ENCODE measurements at places on chromosomes 4 and X.
A peak's percentile ranks its signal among the peaks of the same experiment; 100 is the strongest.

GRCh38 chr4:47744843-47745382, 93.0 kb downstream of the CORIN start:
- no peak for DNase-seq

- DNase-seq: no peak
Measured at GRCh38 chrX:141455103-141455502, 129.4 kb downstream of the SPANXA1 start.

DNA sequence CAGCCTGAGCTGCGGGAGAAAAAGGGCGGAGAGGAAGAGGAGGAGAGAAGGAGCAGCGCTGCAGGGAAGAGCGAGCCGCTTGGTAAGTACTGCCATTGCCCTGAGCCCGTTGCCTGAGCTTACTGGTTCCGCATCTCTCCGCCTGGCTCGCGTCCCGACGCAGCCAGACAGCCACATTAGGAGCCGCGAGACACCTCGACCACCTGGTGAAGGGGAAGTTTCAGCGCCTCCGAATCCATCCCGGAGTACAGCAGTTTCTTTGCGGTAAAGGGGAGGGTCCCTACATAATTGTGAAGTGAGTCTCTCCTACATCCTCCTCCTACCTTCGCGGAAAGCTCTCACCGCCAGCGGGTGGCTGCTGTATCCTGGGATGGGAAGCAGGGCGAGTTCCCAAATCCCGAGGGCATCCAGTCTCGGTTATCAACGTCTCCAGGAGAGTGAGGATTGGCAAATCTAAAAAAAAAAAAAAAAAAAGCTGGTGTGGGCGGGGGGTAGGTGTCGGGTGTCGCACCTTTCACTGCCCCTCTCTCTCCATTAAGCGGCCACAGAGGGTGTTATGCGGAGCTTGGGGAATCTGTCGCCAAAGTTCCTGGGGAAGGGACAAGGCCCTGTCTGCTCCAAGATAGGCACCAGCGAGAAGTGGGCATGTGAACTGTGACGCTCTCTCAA, 7.9 kb downstream of the TBX22 start:
- DNase-seq: no peak

DNA sequence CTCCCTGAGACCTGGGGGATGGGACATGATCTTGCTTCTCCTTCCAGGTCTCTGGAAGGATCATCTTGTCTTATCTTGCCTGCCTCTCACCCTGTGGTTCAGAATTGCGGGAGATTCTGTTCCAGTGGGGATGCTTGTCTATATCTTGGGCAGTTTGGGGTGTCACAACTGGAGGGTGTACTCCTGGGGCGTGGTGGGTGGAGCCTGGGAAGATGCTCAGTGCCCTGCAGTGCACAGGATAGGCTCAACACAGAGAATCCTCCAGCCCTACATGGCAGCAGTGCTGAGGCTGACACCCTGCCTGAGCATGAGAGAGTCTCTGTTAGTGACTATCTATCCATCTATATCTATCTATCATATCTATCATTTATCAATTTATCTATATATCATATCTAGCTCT, 7.7 kb downstream of the P2RY8 start:
- no peak for DNase-seq

- DNase-seq: peak; percentile 95
Measured at GRCh38 chr4:38867478-38868058, at the start of gene FAM114A1. Gene FAM114A1 (plus strand): TSS chr4:38867806. CDS start chr4:38878079, 10,273 bp downstream.

DNA sequence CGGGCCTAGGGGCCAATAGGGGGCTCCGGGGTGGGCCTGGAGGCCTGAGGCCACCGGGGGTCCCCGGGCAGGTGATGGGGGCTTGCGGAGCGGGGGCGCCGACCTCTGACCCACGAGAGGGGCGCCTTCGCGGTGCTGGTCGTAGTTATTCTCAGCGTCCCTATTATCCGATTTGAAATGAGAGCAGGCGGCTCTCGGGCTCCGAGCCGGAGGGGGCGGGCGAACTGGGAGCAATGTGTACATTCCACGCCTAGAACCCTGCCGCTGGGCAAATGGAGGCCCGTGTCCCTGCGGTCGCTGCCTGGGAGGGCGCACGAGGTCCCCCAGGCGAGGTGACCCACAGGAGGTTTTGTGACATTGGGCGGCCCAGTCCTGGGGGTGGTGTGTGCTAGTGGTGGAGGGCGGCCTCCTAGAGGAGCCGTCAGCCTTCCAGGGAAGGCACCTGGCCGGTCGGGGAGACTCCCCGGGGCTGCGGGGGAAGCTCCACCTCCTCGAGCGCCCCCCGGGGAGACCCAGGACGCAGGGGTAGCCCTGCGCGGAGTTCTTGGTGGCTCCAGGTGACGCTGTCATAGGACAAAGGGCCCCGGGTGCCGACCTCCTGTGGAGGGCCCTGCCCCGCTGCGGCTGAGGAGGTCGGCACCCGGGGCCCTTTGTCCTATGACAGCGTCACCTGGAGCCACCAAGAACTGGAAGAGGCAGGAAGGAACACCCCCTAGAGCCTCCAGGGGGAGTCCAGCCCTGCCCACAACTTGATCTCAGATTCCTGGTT, 102.6 kb upstream of the PRKX start:
- peak; percentile 54 for DNase-seq

DNA sequence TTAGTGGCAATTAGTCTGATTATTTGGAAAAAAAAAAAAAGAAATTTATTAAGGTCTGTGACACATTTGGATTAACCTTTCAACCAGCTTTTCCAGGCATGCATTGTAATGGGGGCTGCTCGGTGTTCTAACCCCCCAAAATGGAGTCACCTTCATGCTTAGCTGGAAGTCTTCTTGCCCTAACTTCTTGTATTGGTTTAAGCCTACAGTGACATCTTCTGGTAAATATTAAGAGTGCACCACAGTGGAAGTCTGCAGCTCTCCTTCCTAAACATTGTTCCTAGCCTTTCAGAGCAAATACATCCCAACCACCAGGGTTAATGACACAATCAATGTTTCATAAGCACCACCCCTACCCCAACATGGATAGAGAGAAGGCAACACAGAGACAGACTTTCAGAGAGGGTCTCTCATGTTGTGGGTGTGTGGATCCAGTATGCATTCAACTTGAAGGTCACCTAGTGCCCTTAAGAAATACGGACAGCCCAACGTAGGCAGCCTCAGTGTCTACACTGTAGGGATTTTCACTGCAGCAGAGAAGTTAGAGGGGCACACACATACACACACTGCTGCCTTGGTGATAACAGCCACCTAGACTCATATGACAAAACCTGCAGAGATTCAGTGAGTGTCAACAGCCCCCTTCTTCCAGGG, 142.9 kb upstream of the MBNL3 start:
- peak; percentile 46 for DNase-seq

DNA sequence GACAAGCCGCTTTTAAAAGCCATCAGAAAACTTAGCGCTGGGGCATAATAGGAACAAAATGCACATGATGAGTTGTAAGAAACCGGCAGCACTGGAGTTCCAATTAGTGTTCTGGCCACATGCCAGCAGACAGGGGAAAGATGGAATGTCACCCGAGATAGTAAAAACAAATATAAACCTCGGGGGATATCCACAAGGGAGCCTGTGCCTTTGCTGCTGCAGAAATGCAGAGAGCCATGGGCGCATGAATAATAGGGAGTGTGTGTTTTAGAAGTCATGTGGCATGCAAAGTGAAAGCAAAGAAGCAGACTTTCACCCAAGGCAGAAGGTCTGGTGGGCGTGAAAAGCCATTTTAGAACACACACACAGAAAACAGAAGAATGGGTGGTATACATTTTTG, 19.1 kb downstream of the GPRASP3 start:
- DNase-seq: no peak

DNA sequence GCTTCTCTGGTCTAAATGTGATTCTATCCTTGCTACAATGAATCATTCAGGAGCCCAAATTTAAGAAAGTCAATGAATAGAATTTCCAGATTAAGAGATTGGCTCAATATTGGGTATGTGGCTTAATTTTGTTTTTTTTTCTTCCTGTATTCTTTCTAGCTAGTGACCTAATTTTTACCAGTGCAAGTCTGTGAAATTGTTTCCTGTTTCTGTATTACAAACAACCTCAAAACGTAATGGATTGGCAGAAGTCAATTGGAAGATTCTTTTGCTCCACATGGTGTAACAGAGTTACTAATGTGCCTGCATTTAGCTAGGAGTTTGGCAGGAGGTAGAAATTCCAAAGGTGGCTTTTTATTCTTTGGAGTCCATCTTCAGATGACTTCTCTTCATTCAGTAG, 17.6 kb downstream of the DYNLT3 start:
- no peak for DNase-seq

- DNase-seq: peak; percentile 60
Measured at GRCh38 chrX:70664726-70665125, 220.1 kb downstream of the DLG3 start.

DNA sequence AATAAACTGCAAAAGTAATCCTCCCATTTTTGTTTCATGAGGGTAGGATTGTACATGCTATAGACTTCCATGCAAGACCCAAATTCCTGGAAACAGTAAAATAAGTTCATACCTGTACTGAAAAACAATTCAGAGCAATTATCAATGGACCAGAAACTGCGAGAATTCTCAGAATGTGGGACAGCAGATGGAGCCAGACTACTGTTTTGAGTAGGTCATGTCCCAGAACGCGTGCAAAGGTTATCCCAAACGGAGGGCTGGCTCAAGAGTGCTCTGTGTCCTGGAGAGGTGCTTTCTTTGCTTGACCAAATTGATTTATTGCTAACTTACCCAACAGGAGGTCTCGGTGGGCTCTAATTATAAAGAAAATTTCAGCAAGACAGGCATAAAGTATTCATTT, 1.7 kb upstream of the MAGEH1 start:
- DNase-seq: peak; percentile 35

DNA sequence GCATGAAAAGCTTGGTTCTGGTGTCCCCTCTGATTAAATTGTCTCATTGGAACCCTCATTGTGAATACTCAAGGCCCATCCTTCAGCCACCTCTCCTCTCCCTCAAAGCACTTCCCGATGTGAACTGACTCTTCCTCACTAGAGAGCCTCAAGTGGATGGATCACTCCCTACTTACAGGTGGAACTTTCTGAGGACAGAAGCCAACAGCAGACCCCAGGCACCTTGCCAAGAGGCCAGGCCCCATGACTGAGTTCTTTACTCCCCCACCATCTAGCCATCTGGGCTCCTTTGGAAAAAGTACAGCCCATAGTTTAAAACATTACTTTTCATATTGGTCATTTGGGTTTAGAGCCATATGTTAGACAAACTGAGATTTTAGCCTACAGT, 224.1 kb downstream of the SHROOM3 start:
- no peak for DNase-seq

- DNase-seq: no peak
Measured at GRCh38 chr4:3472411-3473141, 9.5 kb downstream of the DOK7 start.

- peak; percentile 9 for DNase-seq
Measured at GRCh38 chrX:47749185-47749967, 87.3 kb upstream of the ZNF81 start.

GRCh38 chrX:22171287-22172060, 101.2 kb upstream of the CBLL2 start:
- no peak for DNase-seq

- DNase-seq: peak; percentile 70
Measured at GRCh38 chrX:56802921-56803849, 74.1 kb downstream of the NBDY start.

- DNase-seq: no peak
Measured at GRCh38 chrX:19556202-19556601, 40.9 kb upstream of the MAP3K15 start.

DNA sequence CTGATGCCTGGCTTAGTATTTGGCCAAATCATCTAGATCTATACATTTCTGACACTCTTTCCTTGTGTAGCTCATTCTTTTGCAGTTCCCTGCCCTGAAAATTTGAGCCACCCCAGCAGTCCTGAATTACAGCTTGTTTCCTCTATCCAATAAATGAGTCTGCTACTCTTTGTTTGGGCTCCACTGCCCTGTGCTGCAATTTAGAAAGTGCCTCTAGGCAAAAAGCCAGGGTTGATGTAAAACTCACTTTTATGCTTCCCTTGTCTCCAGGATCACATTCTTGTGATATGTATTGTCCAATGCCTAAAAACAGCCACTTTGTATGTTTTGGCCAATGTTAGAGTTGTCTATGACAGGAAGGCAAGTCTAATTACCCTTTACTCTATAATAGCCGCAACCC, 101.7 kb upstream of the MAP3K15 start:
- DNase-seq: peak; percentile 56

GRCh38 chrX:915427-916229, 285.0 kb downstream of the SHOX start:
- DNase-seq: no peak

DNA sequence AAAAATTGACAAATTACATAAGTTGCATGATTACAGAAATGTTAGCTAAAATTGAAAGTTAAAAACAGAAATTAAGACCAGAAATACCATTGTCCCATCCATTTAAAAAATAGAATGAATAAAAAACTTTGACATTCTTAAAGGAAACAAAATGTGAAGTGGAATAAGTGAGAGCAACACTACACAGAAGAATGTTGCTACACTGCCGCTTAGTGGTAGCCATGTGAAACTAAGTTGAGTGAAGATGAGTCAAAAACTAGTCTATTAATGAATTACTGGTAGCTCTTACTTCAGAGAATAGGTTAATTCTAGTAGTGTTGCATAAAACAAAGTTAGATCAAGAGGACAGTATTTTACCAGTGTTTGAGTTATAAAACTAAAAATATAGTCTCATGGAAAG, 571.0 kb upstream of the KLHL4 start:
- DNase-seq: peak; percentile 17

DNA sequence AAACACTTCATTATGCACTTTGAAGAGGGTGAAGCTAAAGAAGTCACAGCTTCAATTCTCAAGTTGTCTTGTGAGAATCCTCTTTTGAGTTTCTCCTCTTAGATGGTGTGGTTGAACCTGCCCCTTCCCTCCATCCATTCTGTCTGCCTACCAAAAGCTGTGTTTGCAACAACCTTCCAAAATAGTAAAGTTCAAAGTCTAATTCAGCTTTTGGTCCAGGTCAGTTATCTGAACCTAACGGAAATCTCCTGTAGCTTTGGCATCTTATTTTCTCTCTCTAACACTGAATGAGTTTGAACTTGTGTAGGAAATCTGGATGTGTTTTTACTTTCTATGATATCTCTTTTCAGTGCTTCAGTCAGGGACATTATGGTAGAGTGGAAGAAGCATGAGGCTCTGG, 201.7 kb upstream of the AR start:
- no peak for DNase-seq

- DNase-seq: no peak
Measured at GRCh38 chr4:184409911-184410692, 64.2 kb downstream of the IRF2 start.

Data from GM23248 (cell line).